ENCODE measurements at places on chromosomes 7 and 10.

GRCh38 chr10:21702633-21703111 is 168.6 kb downstream of the MLLT10 start:
- no peak for DNase-seq

GRCh38 chr7:33061282-33061937 is 1.2 kb downstream of the NT5C3A start:
- no peak for DNase-seq

GRCh38 chr7:111771638-111772037 is 209.3 kb upstream of the IMMP2L start:
- no peak for DNase-seq

- peak; percentile 56 for DNase-seq
Measured at GRCh38 chr7:134741907-134742635, 37.4 kb upstream of the CALD1 start.

- DNase-seq: peak; percentile 15
Measured at GRCh38 chr10:119871881-119872609, 598 bp downstream of the MCMBP start.

- peak; percentile 48 for DNase-seq
Measured at GRCh38 chr7:87370660-87371180, 25.3 kb downstream of the CROT start.

DNA sequence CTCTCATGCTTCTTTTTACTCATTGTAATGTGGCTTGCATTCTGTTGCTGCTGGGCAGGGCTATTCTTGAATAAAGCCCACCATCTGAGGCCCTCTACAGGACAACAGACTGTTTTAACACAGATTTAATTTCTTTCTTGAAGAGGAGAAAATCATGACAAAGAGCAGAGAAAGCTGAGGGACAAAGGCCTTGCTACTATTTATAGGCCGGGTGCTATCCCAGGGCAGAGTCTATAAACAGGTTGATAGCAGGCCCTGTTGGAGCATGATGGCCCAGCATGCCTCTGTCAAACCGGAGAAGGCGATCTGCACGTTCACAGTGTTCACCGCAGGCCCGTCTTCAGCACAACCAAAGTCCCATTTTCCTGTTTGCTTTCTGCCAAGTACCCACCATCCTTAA is 3.0 kb downstream of the VIPR2 start:
- DNase-seq: no peak

DNA sequence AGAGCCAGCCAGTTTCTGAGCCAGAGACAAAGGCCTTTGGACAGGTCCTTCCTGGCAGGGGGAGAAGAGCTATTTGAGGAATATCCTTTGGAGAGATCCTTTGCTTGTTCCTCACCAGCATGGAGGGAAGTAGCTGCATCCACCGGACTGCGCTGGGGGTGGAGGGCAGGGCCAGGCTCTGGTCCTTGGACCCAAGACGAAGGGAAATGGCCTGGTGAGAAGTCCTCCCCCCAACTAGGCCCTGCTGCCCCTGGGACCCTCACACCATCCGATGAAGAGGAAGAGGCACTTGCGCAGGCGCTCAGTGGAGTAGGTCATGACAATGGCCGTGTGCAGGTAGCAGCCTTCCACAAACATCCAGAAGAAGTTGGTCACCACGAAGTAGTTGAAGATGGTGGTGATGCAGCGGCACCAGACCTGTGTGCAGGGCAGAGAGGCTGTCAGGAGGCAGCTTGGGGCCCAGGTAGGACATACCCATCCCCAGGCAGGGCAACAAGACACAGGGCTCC is 19.8 kb downstream of the CRHR2 start:
- no peak for DNase-seq

DNA sequence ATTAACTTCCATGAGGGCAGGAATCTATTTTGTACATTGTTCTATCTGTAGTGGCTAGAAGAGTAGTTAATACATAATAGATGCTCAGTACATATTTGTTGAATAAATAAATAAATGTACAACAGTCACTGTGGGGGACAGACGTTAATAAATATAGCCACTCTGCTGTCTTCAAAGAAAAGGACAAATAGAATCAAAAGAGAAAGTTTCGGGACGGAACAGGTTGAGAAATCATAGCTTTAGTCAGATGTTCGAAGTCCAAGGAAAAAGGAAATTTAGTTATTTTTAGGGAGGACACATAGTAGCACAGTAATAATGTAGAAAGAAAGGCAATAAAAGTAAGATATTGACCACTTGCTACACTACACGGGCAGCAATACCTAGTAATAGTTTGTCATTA is 861.4 kb downstream of the PCDH15 start:
- no peak for DNase-seq

DNA sequence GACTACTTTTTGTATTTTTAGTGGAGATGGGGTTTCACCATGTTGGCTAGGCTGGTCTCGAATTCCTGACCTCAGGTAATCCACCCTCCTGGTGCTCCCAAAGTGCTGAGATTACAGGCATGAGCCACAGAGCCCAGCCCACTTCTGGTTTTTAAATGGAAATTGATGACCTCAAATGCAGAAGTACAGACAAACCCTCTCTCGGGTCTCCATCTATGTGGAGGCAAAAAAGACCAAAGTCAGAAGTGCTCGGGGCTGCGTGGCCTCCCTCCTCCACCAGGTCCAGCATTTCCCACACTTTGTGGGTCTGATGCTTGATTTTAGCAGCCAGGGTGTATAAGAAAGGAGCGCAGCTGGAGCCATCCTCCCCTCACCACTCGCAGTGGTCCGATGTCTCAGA is 187.3 kb upstream of the AUTS2 start:
- DNase-seq: no peak

DNA sequence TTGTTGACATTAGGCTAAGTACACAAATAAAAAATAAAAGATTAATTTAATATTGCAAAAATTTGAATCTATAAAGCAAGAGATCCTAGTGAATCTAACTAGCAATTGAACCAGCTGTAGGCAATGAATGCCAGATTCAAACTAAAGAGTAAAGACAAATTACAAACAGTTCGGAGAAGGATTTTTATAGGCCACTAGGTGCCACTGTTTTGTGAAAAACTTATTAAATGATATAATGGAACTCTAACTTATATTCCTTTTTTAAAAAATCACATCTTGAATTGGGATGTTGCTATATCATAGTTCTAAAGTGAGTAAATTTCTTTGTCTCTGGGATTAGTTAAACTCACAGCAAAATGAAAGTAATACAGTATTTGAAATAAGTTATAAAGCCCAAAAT is 39.1 kb upstream of the GNAI1 start:
- DNase-seq: peak; percentile 32

DNA sequence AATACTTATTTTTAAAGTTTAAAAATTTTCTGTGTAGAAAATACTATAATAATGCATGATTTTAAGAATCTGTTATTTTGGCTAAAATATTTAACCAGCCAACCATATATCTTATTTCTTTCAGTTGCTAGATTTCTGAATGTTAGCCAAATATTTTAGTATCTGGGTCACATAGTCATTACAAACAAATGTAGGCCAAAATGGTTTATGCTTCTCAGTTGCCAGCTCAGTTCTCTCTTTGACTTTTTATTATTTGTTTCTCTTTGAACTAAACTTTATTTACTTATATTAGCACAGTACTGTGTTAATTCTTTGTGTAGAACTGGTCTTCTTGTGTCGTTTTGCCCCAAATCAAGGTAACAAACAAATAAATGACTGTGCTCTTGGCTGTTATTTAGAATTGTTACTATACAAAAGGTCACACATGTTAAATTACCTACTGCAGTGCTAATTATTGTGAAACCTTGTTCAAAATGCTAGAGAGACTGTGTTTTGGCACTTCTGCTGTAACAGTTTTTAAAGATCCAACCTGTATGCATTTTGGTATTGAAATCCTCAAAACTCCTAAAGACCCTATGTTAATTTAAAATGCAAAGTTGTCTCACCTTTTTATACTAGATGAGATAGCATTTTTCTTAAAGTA is 39.8 kb downstream of the ZEB1 start:
- peak; percentile 10 for DNase-seq

- DNase-seq: no peak
Measured at GRCh38 chr10:90798482-90798881, 59.4 kb downstream of the HTR7 start.

DNA sequence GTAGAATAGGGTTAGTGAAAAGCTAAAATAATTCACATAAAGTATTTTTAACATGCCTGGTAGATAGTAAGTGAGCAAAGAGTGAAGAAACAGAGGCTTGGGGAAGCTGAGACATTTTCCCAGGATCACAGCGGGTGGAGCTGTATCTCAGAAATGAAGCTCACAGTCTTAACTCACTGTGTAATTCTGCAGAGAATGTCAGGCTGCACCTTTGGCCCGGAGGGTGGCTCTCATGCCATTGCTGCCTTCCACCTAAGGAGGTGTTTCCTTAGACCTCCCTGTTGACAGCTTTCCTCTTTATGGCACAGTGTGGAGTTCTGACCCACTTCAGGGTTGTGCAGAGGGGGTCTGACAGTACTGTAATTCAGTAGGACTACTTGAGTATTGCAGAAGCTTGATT is 2.9 kb upstream of the GTPBP4 start:
- DNase-seq: no peak

DNA sequence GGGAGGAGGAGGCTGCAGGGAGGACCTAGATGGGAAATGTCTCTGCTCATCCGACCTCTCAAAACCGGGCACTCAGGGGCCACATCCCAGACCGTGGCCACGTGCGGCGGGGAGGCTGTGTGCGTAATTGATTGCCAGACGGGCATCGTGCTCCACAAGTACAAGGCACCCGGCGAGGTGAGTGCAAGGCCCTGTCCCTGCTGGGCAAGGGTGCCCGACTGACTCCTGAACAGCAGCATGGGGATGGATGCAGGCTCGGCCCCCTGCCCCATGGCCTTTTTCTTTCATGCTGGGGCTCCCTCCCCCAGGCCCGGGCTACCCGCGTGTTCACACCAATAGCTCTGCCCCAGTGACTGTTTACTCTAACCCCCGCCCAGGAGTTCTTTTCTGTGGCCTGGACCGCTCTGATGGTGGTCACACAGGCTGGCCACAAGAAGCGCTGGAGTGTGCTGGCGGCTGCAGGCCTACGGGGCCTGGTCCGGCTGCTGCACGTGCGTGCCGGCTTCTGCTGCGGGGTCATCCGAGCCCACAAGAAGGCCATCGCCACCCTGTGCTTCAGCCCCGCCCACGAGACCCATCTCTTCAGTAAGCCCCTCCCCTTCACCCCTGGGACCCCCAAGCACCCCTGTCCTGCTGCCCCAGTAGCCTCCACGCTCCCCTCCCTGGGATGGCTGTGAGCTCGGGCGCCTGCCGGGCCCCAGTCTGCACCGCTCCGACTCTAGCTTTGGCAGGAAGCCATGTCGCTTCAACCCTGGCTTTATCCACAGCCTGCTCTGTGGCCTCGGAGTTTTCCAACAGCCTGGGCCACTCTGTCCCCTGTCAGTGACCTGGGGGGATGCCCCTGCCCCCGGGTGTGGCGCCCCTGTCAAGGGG is 3.9 kb downstream of the LRWD1 start:
- no peak for DNase-seq

DNA sequence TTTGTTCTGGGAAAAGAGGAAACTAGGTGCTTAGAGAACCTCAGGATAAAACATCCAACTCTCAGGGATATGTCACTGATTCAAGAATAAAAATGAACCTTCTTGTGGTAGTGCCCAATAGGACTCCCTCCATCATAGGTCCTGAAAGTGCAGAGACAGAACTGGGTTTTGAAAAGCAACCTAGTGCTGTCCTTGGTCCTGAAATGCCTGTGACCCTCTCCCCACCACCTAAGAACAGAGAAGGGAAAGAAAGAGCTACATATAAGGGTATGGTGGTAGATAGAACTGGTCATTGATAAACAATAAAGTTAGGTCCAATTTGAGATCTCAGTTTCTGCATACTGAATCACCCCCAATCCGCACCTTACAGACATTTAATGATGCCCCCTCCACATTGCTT is 953.3 kb downstream of the XPNPEP1 start:
- peak; percentile 23 for DNase-seq

- DNase-seq: peak; percentile 68
Measured at GRCh38 chr10:127577376-127578258, 28.5 kb downstream of the NPS start.

- no peak for DNase-seq
Measured at GRCh38 chr7:132446666-132447278, 129.5 kb downstream of the PLXNA4 start.

DNA sequence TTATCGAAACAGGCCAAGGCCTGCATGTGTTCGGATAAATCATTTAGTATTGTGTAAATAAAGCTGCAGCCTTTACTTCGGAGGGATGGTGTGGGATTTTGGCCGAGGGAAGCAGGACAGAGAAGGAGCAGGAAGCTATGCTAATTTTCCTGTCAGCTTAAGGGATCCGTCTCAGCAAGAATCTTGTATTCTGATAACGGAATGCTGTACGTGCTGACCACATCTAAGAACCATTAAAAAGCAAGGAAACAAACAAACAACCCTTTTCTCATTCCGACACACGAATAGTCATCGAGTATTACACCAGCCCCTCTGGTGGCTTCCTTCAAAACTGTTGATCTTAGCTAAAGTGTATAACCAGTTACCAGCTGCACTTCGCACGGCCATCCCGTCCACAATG is 133.2 kb upstream of the TCF7L2 start:
- DNase-seq: no peak

DNA sequence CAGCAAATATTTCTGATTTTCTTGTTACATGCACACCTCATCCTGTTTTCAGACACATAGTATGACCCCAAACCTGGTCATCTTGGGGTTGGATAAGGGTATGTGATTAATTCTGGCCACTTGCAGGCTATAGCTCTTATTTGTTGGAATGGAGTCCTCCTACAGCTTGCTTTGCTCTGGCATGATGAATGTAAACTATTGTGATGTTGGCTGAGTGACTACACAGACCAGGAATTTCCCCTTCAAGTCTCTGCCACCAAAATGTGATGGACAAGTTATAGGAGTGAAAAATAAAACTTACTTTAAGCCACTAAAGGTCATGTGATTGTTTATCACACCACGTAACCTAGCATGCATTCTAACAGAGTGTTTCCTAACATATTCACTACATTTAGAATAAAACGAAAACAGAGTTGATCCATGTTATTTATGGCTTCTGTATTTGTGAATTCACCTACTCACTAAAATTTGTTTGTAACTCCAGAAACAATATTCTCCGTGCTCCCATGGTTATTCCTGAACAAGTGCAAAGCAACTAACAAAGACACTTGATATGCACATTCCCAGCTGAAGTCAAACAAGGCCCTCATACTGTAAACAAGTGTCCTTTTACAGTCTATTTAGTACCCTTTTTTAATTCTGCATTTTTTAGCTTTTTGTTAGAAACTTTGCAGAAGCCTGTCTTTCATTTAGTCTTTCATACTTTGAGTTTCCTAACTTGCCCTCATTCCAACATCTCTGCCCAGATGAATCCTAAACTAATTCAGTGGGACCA is 599.2 kb upstream of the PCDH15 start:
- DNase-seq: peak; percentile 7

GRCh38 chr10:126609566-126609965 is 60.9 kb downstream of the C10orf90 start:
- no peak for DNase-seq

- no peak for DNase-seq
Measured at GRCh38 chr7:130270947-130271800, 4.5 kb downstream of the CPA2 start.

- DNase-seq: no peak
Measured at GRCh38 chr10:12909182-12909835, 92.2 kb downstream of the CCDC3 start.

DNA sequence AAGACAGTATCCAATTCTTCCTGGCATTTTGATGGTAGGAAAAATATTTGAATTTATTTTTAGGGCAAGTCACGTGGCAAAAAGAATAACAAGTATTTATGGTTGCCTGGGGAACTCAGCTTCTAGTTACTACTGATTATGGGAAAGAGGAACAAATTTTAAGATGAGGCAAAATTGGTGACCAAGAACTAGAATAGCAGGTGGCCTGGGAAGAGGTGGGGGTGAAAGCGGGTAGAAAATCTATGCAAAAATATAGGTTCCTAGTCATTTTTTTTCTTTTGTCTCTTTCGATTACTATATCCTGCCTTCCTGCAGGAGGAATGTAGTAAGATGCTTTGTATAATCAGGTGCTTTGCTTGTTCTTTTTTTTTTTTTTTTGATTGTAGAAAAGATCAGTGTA is 27.8 kb downstream of the ENTPD1 start:
- DNase-seq: no peak
